Gastrocnemius medialis (tissue), 4 donors: ENCODE measurements at places on chromosomes 11 and 22.

DNA sequence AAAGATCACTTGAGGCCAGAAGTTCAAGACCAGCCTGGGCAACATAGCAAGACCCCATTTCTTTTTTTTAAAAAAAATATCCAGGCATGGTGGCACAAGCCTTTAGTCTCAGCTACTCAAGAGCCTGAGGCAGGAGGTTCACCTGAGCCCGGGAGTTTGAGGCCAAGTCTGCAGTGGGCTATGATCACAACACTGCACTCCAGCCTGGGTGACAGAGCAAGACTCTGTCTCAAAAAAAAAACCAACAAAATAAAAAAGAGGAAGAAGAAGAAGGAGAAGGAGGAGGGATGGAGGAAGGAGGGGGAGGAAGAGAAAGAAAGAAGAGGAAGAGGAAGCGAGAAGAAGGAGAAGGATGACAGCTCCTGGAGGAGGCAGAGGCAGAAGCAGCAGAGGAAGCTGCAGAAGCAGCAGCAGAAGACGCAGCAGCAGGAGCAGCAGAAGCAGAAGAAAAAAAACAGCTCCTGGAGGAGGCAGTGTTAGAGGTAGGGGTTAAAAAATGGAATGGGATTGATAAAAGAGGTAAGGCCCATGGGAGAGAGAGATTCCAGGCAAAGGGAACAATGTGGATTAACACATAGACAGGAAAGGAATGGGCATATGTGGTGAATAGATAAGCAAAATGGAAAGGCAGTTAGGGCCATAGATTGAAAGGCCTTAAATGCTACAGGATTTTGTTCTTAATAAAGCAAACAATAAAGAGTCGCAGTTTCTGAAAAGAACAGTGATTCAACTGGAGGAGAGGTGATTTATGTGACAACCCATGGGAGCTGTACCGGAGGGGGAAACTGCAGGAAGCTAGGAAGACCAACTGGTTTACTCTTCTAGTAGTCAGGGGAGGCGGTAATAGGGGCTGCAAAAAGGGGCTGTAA is 10.9 kb downstream of the PRCP start:
- no peak for DNase-seq

GRCh38 chr22:48750826-48751440 is 1076.7 kb downstream of the BRD1 start:
- no peak for DNase-seq

DNA sequence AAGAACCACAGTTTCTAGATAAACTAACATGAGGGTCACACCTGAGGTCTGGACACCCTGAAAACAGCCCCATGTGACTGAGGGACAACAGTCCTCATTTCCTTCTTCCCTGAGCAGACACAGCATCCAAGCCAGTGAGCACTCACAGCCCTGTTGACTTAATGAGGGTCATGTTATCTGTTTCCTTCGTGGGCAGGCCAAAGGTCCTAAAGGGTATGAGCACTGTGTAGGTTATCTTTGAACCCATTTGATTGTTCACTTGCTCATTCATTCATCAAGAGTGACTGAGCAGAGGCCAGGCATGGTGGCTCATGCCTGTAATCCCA is 170.7 kb upstream of the B3GAT1 start:
- DNase-seq = no peak

- DNase-seq = peak; percentile 69
Observed at GRCh38 chr11:62497132-62497801, 49.3 kb downstream of the AHNAK start.

- DNase-seq = no peak
Observed at GRCh38 chr11:78132475-78132874, 7.0 kb downstream of the ALG8 start.

GRCh38 chr11:31802990-31803812 is 7.9 kb downstream of the PAX6 start:
- DNase-seq = no peak

- DNase-seq = no peak
Observed at GRCh38 chr11:44944181-44944852, 6.4 kb downstream of the TP53I11 start.

DNA sequence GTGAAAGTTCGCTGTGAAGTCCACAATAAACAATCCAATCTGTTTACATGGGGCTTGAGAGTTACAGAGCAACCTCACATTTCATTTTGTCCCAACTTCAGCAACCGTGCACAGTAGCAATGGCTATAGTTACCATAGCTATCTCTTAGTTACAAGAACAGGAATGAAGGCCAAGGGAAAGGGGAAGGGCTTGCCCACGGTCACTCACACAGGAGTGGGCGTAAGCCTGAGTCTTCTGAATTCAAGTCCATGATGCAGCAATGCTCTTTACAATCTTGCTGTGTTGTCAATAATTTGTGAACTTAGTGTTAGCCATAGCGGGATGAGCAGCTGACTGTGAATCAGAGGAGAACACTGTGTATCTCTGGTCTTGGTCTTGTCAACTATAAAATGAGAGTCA is 102.9 kb downstream of the ADAMTS15 start:
- DNase-seq = no peak

DNA sequence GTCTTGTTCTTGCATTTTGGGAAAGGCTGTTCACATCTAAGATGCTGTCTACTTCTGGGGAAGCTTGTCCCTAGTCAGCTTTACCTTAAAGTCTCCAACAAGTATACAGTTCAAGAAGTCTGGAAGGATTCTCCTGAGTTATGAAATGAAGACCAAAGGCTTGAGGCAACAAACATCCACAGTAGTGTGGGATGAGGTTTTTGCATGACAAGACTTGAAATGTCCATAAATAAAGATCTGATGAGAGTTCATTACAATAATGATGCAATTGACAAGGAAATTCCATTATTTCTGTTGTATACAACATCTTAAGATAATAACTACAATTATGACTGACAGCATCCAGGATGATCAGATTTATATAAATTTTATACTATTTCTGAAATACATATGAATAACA is 21.3 kb upstream of the KDM4E start:
- no peak for DNase-seq

GRCh38 chr11:3841426-3842350 is 929 bp upstream of the RHOG start:
- DNase-seq = peak; percentile 68

GRCh38 chr11:28798286-28798685 is 690.1 kb downstream of the METTL15 start:
- no peak for DNase-seq

GRCh38 chr11:76159983-76160661 is 46.2 kb downstream of the WNT11 start:
- no peak for DNase-seq

- no peak for DNase-seq
Observed at GRCh38 chr11:104337273-104337672, 173.3 kb upstream of the PDGFD start.

- DNase-seq = peak; percentile 44
Observed at GRCh38 chr11:746289-747157, 741 bp upstream of the TALDO1 start.

DNA sequence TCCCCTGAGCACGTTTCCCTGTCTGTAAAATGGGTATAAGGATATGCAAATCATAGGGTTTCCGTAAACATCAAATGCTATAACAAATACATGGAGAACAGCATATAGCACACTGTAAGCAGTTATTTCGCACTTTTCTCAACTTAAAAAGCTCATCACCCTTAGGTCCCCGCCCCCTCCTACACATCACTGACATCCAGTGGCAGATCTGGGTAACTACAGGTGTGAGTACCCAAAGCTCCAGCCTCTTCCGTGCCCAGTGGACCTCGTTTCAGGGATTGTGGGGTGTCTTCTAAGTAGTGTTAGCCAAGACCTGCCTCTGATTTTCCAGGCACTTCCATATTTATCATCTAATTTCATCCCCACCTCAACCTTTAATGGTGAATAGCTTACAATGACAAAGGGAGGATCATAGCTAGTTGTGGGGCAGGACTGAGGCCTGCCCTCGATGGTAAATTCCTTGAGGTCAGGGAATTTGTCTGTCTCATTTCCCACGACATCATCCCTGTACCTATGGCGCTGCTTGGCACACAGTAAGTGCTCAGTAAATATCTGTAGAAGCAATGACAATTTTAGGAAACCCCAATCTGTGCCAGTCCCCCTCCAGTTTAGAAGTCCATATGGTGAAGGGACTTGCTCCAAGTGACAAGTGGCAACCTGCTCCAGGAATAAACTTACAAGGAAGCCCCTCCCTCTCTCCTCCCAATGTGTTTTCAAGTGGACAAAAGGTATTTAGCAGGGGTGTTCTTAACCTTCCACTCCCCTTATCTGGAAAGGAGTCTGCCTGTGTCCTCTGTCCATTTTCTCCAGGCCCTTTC is 340.5 kb downstream of the TENM4 start:
- DNase-seq = no peak

DNA sequence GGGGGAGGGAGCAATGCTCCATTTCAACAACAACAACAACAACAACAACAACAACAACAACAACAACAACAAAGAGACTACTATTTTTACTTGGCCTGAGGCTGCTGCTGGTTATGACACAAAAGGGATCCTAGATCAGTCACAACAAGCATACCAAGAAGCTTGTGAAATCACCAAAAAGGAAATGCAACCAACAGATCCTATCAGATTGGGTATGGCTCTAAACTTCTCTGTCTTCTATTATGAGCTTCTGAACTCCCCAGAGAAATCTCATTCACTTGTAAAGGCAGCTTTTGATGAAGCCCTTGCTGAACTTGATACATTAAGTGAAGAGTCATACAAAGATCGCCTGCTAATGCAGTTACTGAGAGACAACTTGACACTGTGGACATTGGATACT is 10.5 kb upstream of the MS4A2 start:
- no peak for DNase-seq

DNA sequence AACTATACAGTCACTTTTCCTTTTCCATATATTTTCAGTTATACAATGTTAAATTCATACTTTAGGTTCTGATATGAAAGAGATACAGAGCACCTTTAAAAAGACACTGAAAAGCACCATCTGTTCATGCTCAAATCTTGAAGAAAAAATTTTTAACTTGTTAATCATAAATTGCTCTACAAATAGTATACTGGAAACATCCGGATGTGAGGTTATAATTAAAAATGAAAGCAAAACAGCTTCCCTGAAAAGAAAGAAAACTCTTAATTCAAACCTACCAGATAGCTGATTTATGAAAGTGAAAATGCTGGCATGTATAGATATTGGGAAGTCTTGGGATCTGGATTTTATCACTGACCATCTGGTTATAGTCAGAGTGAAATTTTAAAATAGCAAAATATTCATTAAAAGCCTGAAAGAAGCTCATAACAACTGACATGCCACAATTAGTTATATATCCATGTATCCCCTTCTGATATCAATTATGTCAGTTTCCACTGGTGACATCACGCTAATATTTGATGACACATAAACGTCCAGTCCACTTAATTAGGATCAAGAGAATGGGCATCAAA is 740.0 kb downstream of the DLG2 start:
- no peak for DNase-seq

- no peak for DNase-seq
Observed at GRCh38 chr11:9629064-9629463, 34.8 kb upstream of the SWAP70 start.

GRCh38 chr11:92101920-92102319 is 122.7 kb upstream of the FAT3 start:
- no peak for DNase-seq

DNA sequence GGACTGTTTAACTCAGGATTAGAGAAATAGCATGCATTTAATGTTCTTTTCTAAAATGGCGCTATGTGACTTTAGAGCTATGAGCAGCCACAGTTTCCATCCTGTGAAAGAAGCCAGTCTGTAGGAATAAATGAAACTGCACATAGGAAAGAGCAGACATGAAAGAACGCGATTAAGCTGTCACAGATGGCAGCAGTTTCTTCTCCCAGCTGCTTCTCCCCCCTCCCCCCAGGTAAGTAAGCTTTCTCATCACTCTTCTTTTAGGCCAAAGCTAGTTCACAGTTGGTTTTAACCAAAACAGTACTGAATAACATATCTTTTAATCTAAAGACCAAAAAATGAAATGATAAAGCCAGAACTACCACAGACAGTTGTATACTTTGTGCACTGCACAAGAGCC is 266.4 kb downstream of the KCNA4 start:
- DNase-seq = no peak

DNA sequence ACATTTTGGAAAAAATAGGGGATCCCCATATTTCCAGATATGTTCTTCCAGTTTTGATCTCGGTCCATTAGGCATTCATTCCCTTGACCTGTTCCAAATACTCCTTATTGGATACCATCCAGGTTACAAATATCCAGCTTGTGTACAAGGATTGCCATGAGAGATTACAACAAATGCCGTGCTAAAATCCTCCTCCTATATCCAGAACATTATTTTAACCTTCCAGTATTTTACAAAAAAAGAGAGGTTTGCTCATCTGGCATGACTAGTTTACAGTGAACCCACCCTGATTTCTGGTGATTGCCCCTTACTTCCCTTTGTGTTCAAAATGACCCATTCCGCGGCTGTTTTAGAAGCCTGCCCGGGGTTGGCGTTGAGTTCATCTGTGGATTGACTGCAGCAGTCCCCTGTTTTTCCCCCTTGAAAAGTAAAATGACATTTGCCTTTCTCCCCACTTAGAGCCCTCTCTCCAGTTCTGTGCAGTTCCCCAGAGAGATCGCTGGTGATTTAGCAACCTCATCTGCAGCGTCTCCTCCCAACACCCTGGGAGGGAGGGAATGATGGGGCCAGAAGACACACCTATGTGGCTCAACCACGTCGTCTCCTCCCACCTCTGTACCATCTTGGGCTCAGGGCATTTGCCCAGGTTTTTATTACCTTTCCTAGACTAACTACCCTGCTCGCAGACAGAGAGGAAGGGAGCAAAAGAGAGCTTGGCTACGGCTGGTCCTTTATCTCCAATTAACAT is 73.6 kb downstream of the DSCAML1 start:
- no peak for DNase-seq

- no peak for DNase-seq
Observed at GRCh38 chr22:20510811-20511577, 3.6 kb downstream of the MED15 start.

- peak; percentile 51 for DNase-seq
Observed at GRCh38 chr22:39176143-39176713, 23.7 kb upstream of the CBX7 start.

DNA sequence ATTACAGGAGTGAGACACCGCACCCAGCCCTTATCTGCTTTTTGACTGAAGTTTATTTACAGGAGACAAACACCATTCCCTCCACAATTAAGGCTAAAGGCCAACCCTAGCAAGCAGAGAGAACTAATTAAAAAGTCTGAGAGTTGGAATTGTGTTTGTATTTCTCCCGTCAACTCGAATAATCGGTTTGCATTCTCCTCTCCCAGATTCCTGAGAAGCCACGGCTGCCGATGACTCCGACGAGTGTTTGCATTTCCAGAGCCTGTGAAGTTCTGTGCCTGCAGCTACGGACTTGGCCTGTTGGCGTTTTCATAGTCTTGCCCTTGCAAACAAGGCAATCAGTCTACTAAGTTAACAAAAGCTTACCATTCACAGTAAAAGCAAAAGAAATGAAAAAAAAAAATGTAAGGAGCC is 73.2 kb upstream of the NUP50 start:
- DNase-seq = no peak

- no peak for DNase-seq
Observed at GRCh38 chr22:28208787-28209186, 289.7 kb upstream of the PITPNB start.

- DNase-seq = no peak
Observed at GRCh38 chr11:69541001-69541285, 59.5 kb downstream of the LINC01488 start.

GRCh38 chr11:35812828-35813227 is 131.0 kb upstream of the LDLRAD3 start:
- DNase-seq = no peak

- no peak for DNase-seq
Observed at GRCh38 chr11:128663824-128664223, 30.0 kb upstream of the FLI1 start.

- peak; percentile 13 for DNase-seq
Observed at GRCh38 chr22:32660292-32660691, 141.2 kb upstream of the TIMP3 start.

- peak; percentile 46 for DNase-seq
Observed at GRCh38 chr11:72425053-72425980, 9.0 kb downstream of the CLPB start.
